Left cardiac atrium (tissue), 4 donors: ENCODE measurements at places on chromosomes 16 and 17. TPM values are rescaled to one million over a fixed set of nuclear protein-coding genes. Genes with fewer than 3 reads are reported as not detected.

GRCh38 chr16:4651827-4652226 lies 27.2 kb downstream of the MGRN1 start:
- DNase-seq, result no peak

- peak; percentile 46 for DNase-seq
These were observed 23.8 kb downstream of the COTL1 start for GRCh38 chr16:84593825-84594724.

- DNase-seq, result peak; percentile 52
These were observed 39.7 kb downstream of the CUEDC1 start for GRCh38 chr17:57915544-57915943.

GRCh38 chr17:82217530-82218204 lies 5.0 kb upstream of the CCDC57 start:
- peak; percentile 72 for DNase-seq

GRCh38 chr17:66301864-66302741 lies at the start of gene PRKCA:
TSS of gene PRKCA (plus strand) at chr17:66302613.
- DNase-seq, result peak; percentile 82

GRCh38 chr16:12439399-12440227 lies 364.1 kb downstream of the CPPED1 start:
- no peak for DNase-seq

GRCh38 chr17:53314521-53314920 lies 508.2 kb upstream of the KIF2B start:
- no peak for DNase-seq

RNF227 gene
- total RNA-seq, result 1.1 TPM

DNA sequence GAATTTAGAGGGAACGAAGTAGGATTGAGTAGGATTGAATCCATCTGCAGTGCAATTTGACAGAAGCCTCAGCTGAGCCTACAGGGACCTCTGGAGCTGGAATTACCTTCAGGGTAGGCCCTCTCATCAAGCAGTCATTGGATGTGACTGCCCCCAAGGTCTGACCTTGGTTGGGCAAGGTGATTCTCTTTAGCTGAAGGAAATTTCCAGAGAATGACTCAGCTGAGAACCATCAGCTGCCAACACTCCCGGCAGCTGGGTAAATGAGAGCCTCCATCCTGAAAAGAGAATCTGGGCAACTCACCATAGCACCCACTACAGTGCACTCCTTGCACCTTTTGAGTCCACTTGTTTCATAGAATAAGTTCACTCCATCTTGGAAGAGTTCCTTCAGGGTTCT lies 113.5 kb upstream of the MED13 start:
- no peak for DNase-seq

ARL16 gene
- 12.2 TPM for total RNA-seq

- peak; percentile 66 for DNase-seq
These were observed 12.6 kb upstream of the TCF25 start for GRCh38 chr16:89860747-89861304.

DNA sequence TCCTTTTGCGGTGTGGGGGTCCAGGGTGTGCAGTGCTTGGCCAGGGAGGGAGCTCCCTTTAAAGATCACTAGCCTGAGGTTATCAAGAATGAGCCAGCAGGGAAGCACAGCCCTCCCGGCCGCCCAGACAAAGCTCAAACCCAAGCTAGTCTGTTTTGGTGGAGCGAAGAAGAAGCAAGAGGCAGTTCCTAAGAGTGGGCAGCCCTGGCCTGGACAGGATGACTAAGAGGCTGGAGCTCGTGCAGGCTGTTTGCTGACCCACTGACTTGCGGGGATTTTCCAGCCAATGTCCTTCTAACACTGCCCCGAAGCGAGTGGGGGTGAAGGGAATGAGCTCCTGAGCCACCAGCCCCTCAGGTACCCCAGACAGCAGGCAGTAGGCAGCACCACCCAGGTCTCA lies 134.4 kb downstream of the COPRS start:
- DNase-seq, result no peak

GRCh38 chr17:61436273-61436672 lies 15.9 kb upstream of the TBX4 start:
- DNase-seq, result no peak

GRCh38 chr16:2836646-2837508 lies 6.8 kb downstream of the ZG16B start:
- DNase-seq, result no peak

DNA sequence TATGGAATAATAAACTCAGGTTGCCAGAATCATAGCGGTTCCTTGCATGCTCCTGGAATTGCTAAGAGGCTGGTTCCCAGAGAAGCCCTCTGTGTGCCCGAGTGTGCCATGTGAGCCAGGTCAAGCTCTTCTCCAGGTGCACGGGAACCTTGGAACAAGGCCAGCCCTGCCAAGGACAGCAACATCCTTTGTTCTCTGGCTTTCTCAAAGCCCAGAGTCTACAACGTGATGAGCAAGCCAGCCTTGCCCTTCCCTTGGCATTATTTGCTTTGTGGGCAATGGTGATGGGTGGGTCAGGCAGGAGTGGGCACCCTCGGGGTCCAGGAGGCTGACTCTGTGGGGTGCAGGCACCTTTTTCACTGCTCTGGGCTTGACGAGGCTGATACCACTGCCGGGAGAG lies 14.2 kb upstream of the SEC14L1 start:
- no peak for DNase-seq

GRCh38 chr16:1311738-1312466 lies 2.5 kb downstream of the UBE2I start:
- no peak for DNase-seq

GRCh38 chr17:35745749-35746320 lies 7.2 kb downstream of the GAS2L2 start:
- DNase-seq, result peak; percentile 4

DHRS7C gene
- 159 TPM for total RNA-seq

GRCh38 chr17:19549746-19550623 lies 16.3 kb downstream of the SLC47A1 start:
- no peak for DNase-seq

DNA sequence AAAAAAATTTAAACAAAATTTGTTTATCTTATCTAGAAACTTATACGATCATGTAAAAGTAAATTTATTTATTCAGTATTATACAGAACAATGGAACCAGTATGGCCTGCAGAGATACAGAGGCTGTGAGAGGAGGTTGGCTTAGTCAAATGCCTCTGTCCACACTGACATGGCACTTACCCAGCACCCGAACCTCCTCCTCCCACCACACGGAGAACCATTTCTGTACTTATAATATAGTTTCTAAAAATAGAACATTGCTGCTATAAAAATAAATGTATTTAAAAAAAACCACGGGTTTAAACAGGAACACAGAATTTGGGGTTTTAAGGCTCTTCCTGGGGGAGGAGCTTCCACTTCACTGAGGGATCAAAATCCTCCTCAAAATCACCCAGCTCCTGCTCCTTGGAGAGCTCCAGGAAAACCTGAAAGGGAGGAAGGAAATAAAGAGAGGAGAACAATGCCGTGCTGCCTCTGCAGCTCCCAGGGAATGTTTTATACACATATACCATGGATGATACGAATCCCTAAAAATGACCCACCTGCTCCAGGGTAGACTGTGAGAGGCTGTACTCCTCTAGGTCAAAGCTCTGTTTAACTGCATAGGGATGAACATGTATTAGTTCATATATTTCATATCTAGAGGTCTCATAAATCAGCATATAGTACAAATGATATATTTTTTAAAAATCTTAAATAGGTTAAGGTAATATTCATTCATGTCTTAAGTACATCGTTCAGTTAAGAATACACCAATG lies 87.3 kb downstream of the ABCA8 start:
- no peak for DNase-seq

NLRC3 gene
- total RNA-seq, result 1.0 TPM

DNA sequence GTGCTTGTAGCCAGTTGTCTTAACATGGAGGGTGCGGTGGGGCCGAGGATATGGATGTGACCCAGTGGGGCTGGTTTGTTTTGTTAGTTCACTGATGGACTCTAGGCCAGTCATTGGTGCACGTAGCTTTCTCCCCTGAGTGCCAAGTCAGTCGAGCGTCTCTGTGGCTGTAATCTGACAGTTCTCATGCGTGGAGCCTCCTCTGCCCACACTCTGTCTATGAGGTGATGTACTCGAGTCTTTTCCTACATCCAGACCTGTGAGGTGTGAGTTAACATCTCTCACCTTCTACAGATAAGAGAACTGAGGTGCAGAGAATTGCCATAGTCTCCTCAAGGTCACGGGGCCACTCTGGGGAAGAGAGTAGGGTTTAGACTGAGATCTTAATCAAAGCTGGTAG lies 90.2 kb downstream of the MARCHF10 start:
- no peak for DNase-seq

DNA sequence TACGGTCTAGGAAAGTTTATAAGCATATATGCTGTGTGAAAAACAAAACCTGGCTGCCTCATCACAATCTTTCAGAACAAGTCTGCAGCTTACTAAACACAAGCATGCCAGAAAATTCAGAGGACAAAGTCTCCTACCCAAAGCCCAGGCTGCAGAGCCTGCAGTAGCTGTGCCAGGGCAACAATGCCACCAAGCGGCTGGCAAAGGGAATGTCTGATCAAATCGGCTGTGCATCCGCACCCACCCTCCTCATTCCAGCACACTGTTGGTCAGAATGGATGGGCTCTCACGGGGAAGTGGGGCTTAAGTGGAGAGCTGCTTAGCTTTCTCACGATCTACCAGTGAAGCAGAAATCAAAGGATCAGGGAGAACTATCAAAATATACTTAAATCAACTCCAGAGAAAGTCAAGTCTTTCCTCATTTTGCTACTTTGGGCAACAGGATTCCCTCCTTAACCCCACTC lies 73.5 kb downstream of the CYTH1 start:
- DNase-seq, result peak; percentile 79

ZDHHC7 gene
- 35.2 TPM for total RNA-seq

DNA sequence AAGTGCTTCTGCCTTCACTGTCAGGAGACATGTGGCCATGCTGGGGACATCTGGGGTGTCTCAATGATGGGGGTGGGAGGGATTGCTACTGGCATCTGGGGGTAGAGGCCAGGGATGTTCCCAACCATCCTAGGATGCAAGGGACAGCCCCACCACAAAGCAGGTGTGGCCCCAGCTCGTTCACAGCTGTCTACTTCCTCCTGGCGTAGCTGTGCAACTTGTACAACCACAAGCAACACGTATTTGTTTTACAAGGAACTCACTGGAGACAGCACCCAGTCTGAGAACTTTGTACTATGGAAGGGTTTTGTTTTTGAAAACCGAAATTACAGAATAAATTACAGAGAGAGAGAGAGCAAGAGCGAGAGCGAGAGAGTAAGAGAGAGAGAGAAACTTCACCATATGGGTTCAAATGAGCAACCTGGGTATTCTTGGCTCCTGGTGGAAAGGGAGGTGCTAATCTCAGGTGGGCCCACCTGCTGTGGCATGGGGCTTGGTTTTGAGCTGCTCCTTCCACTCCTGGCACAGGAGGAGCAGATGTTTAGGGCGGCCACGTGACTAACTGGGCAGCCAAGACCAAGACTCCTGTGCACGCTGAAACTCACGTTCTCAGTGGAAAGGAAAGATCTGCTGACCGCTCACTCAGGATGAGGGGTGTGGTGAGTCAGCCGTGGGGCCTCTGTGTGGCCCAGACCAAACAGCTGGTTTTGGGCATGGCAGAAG lies 17.5 kb upstream of the TNFRSF13B start:
- no peak for DNase-seq

DNA sequence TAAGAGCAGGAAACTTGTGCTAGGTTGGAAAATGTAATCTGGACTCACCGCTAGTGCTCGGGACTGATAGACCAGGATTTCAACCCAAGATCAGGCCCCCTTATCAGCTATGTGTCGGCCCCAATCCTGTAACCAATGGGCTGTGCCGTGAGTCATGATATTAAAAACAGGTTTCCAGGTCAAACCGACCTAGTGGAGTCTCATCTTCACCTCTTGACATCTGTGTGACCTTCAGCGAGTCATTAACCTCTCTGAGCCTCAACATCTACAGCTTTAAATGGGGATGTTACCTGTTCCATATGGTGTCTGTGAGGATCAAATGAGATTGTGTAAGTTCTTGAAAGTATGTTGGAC lies 512 bp downstream of the PMM2 start:
- no peak for DNase-seq

DNA sequence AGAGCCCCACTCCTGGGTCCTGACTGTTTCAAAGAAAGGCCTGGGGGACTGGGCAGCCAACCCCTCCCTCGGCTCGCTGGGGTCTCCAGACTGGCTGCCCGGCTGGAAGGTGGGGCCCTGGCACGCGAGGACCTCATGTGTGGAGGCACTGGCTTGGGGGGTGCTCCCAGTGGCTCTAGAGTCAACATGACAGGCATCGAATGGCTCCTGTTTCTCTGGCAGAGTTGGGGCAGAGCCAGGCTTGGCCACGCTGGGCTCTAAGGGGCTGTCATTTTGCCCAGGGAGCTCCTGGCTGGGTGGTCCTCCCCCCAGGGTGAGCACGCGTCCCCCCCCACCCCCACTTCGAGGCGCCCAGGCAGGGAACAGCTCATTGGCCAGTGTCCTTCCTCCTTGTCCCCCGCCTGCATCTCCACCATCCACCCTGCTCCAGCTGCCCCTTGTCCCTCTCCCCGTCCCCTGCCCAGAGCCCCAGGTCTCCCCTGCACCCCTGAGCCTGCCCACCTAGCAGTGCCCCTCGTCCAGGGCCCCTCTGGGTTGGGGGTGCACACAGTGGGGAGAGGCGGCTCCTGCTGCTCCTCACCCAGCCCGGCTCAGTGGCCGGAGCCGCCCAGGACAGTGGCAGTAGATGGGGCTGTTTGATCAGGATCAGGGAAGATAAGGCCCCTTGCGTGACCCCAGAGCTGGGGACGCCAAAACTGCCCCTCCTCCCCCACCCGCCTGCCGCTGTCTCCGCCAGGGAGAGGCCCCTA lies 2.7 kb downstream of the GCGR start:
- DNase-seq, result no peak

TCAP gene
- total RNA-seq, result 1,910 TPM

CDH1 gene
- 0.16 TPM for total RNA-seq

DNA sequence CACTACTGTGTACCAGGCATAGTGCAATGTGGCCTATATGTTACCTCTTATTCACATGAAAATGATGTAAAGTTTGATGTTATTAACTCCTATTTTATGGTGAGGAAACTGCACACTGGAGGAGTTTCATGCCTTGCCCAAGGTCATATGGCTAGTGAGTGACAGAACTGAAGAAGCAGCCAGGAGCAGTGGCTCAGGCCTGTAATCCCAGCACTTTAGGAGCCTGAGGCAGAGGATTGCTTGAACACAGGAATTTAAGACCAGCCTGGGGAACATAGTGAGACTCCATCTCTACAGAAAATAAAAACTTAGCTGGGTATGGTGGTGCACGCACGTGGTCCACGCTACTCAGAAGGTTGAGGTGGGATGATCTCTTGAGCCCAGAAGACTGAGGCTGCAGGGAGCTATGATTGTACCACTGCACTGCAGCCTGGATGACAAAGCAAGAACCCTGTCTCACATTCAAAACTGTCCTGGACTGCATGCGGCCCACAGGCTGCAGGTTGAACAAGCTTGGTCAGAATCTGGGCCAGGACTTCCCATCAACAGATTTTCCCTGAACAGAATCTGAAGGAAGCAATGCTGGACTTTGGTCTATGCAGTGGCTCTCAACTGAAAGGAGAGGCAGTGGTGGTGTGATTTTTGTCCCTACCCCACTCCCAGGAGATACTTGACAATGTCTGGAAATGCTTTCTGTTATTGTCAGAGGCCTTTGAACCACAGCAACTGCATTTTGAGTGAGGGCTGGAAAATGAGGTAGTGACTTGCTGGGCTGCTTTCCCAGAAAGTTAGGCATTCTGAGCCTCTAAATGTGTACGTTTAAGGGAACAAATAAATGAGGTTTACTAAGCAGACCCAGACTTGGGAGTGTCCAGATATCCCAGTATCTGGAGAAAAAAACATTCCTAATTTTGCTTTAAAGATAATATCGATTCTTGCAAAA lies 479.5 kb downstream of the TMEM114 start:
- DNase-seq, result no peak
